ENCODE measurements at places on chromosomes 1 and 21.

DNA sequence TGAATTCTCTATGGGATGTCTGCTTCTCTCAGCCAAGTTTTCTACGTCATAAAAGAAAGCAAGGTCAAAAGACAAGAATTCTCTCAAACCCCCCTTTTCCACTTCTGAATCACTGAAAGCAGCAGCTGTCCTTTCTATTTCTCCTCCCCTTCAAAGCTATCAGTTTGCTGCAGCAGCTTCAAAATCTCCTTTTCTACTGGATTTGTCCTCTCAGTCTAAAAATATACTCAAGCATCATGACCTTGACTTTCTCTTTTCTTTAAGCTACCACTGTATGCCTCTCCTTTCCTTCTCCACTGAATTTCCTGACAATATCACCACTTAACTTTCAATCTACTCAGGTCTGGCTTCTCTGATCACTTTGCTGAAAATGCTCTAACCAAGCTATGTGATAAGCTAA lies 1.9 kb downstream of the WDR64 start:
- no peak for DNase-seq

GRCh38 chr1:46039571-46040052 lies 92.8 kb downstream of the PIK3R3 start:
- no peak for DNase-seq

DNA sequence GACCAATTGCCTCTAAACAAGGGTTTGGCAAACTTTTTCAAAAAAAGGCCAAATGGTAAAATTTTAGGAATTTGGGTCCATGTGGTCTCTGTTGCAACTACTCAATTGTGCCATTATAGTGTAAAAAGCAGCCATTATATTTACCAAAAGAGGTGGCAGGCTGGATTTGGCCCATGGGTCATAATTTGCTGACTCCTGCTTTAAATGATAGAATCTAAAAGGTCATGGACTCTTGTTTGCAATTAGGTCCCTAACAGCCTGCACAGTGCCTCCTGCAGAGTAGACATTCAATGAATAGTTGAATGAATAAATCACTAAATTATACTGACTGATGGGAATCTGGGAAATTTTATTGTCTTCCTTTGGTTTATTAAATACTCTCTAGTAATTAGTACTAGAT lies 6.2 kb downstream of the BECN2 start:
- no peak for DNase-seq

GRCh38 chr1:173866413-173867115 lies 1.2 kb downstream of the GAS5 start:
- no peak for DNase-seq

DNA sequence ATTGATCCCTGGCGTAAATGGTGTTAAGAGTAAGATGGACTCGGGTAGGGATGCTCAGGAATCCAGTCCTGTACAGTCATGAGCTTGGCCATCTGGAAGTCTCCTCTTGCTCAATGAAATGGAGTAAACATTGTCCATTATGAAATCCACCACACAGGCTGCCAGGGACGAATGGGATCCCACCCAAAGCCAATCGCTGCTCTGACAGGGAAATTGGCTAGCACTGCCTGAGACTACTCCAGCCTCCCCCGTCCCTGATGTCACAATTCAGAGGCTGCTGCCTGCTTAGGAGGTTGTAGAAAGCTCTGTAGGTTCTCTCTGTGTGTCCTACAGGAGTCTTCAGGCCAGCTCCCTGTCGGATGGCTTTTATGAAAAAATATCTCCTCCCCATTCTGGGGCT lies at the start of gene HSD11B1:
HSD11B1 (plus strand) TSS at position 263 of the 400 bp plus-strand sequence; CDS start at position 360, 97 bp downstream.
- DNase-seq, result no peak

- peak; percentile 80 for DNase-seq
These were observed at the start of gene STRIP1 for GRCh38 chr1:110034451-110035235. Gene STRIP1 (plus strand): TSS chr1:110034624. CDS start chr1:110034638, 14 bp downstream.

All from stimulated activated CD8-positive, alpha-beta memory T cell treated with anti-CD3 and anti-CD28 coated beads, Interleukin-4, amount 100 ng/mL, for 1 hour (primary cell).